Activated CD8-positive, alpha-beta memory T cell treated with anti-CD3 and anti-CD28 coated beads, Interleukin-2, amount 10 ng/mL, durations not matched to agents 7 days and 5 days (primary cell): ENCODE measurements at places on chromosomes 2 and 18.

- no peak overlapping the region for H3K27ac ChIP-seq
- H3K36me3 ChIP-seq: no peaks in the 10 kb centered on the region
- H3K27me3 ChIP-seq: no peaks in the 10 kb centered on the region
- no peak for DNase-seq
- H3K4me3 ChIP-seq: no peak overlapping the region
Measured at GRCh38 chr2:67234440-67234839, 162.7 kb upstream of the ETAA1 start.

- no peaks in the 10 kb centered on the region for H3K36me3 ChIP-seq
- peaks cover 9% of the 10 kb centered on the region for H3K4me1 ChIP-seq
- H3K4me3 ChIP-seq: no peak overlapping the region
- peaks cover under 1% of the 10 kb centered on the region for H3K27me3 ChIP-seq
- no peak overlapping the region for H3K27ac ChIP-seq
Measured at GRCh38 chr2:181774685-181775084, 94.4 kb upstream of the NEUROD1 start.

DNA sequence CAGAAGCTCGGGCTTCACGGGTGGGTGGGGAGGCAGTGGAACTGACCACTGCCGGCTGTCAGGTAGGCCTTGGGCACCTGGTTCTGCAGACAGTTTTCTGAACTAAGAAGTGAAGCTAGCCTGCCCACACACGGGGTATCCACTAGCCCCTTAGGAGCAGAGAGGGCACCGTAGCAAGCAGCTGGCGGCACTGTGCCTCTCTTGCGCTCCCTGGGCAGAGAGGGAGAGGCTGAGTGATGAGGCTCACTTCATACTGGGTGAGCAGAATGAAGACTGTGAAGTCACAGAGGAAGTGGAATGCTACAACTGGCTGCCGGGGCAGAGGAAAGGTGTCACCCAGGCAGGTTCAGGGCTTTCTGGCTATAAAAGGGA, 753 bp downstream of the ITPRIPL1 start:
- H3K27me3 ChIP-seq: no peaks in the 10 kb centered on the region
- H3K4me1 ChIP-seq: peaks cover 73% of the 10 kb centered on the region
- peak overlapping the region; percentile 86 for H3K4me3 ChIP-seq
- DNase-seq: peak; percentile 77

- no peaks in the 10 kb centered on the region for H3K36me3 ChIP-seq
- no peak overlapping the region for H3K27ac ChIP-seq
- no peak overlapping the region for H3K4me3 ChIP-seq
- no peaks in the 10 kb centered on the region for H3K4me1 ChIP-seq
- no peak for DNase-seq
Measured at GRCh38 chr18:59492756-59493421, 133.8 kb upstream of the LMAN1 start.

DNA sequence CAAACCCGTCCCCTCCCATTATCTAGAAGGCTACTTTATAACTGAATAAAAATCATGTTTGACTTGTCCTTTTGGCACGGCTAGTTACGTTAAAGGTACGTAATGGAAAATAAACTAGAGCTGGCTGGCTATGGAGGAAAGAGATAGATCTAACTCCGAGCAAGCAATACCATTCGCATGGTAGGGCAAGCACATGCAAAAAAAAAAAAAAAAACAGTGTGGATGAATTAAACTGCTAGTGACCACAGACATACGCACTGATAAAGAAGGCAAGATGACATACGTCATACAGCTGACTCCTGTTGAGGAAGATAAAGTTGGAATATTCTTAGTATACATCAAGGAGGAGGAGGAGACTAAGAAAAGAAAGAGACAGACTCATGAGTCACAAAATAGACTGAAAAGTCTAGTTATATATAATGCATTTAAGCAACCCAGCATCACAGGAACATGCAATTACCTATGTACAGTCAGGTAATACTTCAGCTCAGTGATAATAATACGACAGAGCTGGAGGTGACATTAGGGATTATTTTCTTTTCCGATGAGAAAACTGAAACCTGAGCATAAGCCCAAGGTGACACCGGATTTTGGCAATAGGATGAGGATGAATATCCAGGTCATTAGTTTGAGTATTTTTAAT, 37.9 kb upstream of the NARS1 start:
- H3K36me3 ChIP-seq: peaks cover 4% of the 10 kb centered on the region
- no peak overlapping the region for H3K27ac ChIP-seq
- no peak overlapping the region for H3K4me3 ChIP-seq
- no peak for DNase-seq
- no peaks in the 10 kb centered on the region for H3K27me3 ChIP-seq
- H3K4me1 ChIP-seq: no peaks in the 10 kb centered on the region

DNA sequence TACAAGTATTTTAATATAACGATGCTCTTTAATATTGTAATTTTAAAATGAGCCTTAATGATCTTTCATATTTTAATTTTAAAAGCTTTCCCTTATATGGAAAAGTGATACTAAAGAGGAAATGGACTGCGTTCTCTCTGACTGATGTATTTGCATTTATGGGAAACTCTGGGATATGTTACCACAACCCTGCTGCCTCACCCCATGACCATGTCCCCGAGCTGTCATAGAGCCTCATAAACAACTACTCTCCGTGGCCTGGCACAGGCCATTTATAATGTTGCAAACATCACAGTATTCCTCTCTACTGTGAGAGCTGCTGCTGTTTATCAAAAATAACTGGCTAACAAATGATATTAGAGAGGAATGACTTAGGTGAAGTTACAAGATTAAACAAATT, 75.8 kb upstream of the SEC11C start:
- H3K4me1 ChIP-seq: peaks cover 2% of the 10 kb centered on the region
- H3K27me3 ChIP-seq: peaks cover 13% of the 10 kb centered on the region
- no peak overlapping the region for H3K27ac ChIP-seq
- no peaks in the 10 kb centered on the region for H3K36me3 ChIP-seq
- no peak overlapping the region for H3K4me3 ChIP-seq

DNA sequence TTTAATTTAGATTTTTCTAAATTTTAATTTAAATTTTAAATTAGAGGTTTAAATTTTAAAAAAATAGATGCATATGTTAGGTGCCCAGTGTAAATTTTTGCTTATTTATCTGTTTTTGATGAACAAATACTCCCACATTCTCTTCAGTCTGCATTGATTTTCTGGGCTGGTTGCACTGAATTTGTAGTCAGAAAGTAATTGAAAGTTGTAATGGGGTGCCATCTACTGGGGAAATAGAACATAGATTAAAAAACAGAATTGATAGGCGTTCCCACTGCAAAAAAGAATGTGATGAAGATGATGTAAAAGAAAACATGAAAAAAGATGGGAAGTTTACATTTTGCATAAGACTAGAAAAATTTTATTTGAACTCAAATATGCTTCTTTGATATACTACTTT, 51.7 kb upstream of the CCDC85A start:
- no peak for DNase-seq
- no peaks in the 10 kb centered on the region for H3K36me3 ChIP-seq
- H3K4me1 ChIP-seq: no peaks in the 10 kb centered on the region

DNA sequence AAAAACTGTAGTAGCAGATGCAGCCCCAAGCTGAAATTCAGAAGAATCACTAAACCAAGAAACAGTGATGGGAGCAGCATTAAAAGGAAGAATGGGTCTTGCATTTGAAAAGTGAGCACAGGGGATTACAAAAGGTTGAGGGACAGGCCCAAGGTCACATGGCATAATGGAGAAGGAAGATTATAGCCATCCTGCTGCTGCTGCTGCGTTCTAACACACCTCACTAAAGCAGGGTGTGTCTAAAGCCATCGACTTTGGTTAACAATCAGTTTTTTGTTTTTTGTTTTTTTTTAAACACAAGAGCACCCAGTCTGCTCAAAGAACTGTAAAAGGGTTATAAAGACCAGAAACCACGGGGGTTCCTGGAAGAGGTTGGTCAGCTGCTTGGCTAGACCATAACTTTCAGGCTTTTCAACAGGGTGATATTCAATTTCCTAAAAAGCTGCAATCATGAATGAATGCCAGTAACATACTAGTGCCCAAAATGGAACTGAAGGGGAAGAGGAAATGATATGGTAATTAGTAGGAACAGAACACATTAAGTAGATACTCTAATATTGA, 102.6 kb downstream of the MYO5B start:
- H3K27me3 ChIP-seq: peaks cover 33% of the 10 kb centered on the region
- H3K4me1 ChIP-seq: no peaks in the 10 kb centered on the region
- DNase-seq: no peak
- H3K36me3 ChIP-seq: no peaks in the 10 kb centered on the region
- no peak overlapping the region for H3K27ac ChIP-seq
- H3K4me3 ChIP-seq: no peak overlapping the region

DNA sequence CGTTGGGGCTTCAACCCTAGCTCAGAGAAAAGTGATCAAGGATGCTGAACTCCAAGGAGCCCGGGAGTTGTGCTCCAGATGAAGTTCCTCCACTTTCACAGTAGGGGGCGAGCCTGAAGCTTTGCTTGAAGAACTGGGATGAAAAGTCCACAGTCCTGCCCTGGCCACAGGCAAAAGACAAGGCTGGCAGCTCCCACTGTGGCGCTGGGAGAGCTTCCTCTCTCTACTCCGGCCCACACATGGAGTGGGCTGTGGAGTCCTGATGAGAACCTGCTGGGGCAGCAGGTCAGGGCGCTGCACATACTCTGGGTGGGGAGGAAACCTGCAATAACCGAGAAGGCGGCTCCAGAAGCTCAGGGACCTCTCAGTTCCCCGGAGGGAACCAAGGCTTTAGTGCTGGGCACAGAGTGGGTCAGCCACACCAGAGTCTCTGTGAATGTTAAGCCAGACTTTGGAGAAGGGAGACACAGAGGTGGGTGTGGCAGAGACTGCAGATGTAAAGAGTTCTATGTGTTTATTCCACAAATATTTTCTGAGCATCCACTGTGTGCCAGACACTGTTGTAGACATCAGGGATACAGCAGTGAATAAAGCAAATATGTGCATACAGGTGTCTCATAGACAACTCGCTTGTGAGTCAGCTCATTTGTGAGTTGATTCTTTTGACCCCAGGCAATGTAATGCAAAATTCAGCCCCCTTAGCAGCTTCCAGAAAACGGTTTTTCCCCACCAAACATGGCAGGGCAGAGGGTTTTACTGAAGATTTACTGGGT, 48.0 kb upstream of the MRPL33 start:
- no peaks in the 10 kb centered on the region for H3K36me3 ChIP-seq
- DNase-seq: no peak
- no peak overlapping the region for H3K4me3 ChIP-seq
- no peak overlapping the region for H3K27ac ChIP-seq
- H3K27me3 ChIP-seq: no peaks in the 10 kb centered on the region

DNA sequence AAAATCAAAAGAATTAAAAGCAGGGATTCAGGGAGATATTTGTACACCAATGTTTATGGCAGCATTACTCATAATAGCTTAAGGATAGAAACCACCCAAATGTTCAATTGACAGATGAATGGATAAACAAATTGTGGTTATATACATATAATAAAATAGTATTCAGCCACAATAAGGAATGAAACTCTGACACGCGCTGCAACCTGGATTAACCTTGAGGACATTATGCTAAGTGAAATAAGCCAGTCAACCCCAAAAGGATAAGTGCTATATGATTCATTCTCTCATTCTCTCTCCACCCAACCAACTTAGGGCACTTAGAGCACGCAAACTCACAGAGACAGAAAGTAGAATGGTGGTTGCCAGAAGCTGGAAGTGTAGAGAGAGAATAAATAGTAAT, 216.8 kb upstream of the SLC14A2 start:
- no peaks in the 10 kb centered on the region for H3K4me1 ChIP-seq
- no peak overlapping the region for H3K4me3 ChIP-seq
- H3K27me3 ChIP-seq: peaks cover 25% of the 10 kb centered on the region
- no peaks in the 10 kb centered on the region for H3K36me3 ChIP-seq
- no peak overlapping the region for H3K27ac ChIP-seq

- H3K36me3 ChIP-seq: no peaks in the 10 kb centered on the region
- peaks cover 15% of the 10 kb centered on the region for H3K27me3 ChIP-seq
- H3K27ac ChIP-seq: no peak overlapping the region
- no peak for DNase-seq
- no peaks in the 10 kb centered on the region for H3K4me1 ChIP-seq
Measured at GRCh38 chr2:226431288-226431948, 368.2 kb downstream of the IRS1 start.

DNA sequence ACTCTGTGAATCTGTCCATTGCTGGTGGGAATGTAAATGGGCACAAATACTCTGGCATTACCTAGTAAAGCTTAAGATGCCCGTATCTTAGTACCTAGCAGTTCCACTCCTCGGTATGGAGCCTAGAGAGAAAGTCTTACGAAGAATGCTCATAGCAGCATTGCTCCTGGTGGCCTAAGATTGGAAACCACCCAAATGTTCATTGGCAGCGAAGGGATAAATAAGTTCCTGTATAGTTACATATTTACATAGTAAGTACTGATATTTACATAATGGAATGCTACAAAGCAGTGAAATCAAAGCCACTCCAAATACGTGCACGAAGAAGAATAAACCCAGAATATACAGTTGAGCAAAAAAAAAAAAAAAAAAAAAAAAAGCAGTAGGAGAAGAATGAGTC, 46.7 kb upstream of the PDIA6 start:
- no peaks in the 10 kb centered on the region for H3K36me3 ChIP-seq
- peaks cover 25% of the 10 kb centered on the region for H3K4me1 ChIP-seq
- no peak overlapping the region for H3K4me3 ChIP-seq
- peaks cover 80% of the 10 kb centered on the region for H3K27me3 ChIP-seq
